ENCODE measurements at places on chromosomes 13 and 19.

GRCh38 chr13:69108486-69108885, 999.1 kb upstream of the ATXN8OS start:
- DNase-seq: no peak

DNA sequence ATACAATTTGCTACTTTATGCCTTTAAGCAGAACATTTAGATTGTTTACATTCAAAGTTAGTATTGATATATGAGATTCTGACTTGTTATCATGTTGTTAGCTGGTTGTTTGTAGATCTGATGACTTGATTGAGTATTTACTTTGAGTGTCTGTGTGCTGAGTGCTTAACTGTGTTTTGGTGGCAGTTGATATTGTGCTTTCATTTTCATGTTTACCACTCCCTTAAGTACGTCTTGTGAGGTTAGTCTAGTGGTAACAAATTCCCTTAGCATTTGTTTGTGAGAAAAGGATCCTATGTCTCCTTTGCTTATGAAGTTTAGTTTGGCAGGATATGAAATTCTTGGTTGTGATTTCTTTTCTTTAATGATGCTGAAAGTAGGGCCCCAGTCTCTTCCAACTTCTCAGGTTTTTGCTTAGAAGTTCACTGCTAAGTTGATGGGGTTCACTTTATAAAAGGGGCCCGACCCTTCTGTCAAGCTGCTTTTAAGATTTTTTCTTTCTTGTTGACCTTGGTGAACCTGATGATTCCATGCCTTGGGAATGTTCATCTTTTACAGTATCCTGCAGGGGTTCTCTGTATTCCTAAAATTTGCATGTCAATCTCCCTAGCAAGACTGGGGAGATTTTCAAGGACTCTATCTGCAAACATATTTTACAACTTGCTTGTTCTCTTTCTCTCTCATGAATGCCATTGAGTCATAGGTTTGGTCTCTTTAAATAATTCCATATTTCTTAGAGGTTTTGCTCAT, 1095.4 kb upstream of the PCDH20 start:
- DNase-seq: no peak

- DNase-seq: no peak
Observed at GRCh38 chr19:19745496-19746285, 12.8 kb upstream of the ZNF14 start.

DNA sequence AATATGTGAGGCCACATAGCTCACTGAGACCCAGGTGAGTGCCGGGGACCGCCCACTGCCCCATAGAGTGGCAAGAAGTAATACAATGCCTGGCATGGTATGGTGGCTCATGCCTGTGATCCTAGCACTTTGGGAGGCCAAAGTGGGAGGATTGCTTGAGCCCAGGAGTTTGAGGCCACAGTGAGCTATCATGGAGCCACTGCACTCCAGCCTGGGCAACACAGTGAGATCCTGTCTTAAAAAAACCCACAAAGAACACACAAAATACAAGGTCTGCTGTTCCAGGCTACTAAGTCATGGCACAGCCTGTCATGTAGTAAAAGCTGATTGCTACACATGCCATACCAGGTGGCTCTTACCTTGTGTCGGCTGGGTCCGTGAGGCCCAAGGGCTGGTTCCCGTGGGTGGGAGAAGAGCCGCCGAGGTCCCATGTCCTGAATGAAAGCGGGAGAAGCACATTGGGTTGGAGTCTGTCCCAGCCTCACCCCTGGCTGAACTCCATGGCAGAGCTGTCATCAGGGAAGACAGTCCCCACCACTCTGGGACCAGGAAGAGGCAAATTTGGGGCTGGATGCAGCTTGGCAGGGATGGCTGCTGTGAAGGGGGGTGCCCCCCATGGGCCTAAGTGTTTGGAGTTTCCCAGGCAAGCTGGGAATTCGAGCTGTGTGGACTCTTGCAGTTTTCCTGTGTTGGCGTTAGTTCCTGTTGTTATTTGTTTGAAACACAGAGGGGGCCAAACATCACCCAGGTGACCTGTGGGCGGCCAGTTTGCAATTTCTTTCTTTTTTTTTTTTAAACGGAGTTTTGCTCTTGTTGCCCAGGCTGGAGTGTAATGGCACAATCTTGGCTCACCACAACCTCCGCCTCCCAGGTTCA, 3.2 kb upstream of the FDX2 start:
- DNase-seq: no peak

DNA sequence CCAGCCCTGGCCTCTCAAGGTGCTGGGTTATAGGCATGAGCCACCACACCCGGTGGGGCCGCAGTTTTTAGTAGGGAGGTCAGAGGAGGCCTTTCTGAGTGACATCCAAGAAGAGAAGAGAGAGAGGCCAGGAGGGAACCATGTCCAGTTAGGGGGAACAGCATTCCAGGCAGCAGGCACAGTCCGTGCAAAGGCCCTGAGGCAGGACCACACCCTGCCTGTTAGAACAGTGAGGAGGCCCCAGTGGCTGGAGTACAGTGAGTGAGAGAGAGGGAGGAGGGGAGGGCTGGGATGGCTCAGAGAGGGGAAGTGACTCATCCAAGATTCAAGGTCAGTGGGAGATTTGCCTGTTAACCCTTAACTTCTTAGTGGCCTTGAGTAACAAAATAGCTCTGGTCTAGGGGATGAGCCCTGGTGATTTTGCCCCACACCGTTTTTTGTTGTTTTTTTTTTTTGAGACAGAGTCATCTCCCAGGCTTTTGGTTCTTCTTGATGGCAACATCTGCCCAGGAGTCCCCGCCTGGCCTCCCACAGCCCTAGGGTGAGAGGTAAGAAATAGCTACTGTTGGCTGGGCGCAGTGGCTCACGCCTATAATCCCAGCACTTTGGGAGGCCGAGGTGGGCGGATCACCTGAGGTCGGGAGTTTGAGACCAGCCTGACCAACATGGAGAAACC, 2.7 kb upstream of the PLIN3 start:
- peak; percentile 75 for DNase-seq

GRCh38 chr13:113645329-113645728, 12.7 kb downstream of the ATP4B start:
- DNase-seq: no peak

DNA sequence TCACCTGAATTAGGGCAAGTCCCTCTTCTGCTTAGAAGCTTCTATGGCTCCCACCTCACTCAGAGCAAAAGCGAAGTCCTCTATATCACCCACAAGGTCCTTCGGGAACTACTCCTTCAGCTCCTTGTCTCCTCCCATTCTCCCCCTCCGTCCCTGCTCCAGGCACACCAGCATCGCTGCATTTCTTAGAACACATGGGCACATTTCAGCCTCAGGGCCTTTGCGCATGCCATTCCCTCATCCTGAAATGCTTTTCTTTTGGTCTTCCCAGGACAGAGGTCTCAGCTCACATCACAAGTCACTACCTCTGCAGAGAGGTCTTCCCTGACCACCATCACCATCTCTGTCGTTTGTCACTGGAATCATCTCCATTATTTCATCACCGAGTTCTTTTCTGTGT, 4.0 kb downstream of the S1PR5 start:
- no peak for DNase-seq

- DNase-seq: no peak
Observed at GRCh38 chr19:39940221-39940833, 5.9 kb upstream of the FCGBP start.

DNA sequence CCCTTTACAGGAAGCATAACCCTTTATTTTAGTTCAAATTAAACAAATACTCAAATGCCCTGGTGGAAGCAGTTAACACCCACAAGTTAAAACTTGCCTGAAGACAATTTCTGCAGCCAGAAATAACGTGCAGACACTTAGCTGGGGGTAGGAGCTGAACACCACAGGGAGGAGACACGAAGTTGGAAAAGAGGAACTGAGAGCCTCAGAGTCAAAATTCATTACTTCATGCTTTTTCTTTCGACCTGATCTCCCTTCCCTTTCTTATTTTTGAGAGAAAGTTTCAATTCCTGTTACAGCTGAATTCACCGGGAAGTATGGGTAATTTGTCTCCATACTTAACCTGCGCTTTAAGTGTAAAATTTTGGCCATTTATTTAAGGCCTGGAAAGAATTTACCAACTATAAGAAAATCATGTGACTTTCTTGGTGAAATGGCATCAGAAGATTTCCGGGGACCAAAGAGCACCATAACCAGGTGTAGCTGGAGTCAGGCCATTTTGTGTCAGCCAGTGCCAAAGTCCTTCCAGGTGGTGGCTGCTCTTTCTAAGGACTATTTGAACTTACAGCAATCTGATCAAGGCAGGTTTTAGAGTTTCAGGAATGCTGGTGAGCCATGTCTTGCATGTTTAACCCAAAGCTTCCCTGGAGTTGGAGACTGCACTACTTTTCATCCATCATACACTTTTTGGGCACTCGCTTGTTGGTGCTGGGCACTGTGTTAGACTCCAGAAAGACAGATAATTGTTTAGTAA, 46.5 kb upstream of the RCBTB2 start:
- no peak for DNase-seq

GRCh38 chr19:43595605-43595998, 332 bp downstream of the IRGQ start:
- DNase-seq: no peak

DNA sequence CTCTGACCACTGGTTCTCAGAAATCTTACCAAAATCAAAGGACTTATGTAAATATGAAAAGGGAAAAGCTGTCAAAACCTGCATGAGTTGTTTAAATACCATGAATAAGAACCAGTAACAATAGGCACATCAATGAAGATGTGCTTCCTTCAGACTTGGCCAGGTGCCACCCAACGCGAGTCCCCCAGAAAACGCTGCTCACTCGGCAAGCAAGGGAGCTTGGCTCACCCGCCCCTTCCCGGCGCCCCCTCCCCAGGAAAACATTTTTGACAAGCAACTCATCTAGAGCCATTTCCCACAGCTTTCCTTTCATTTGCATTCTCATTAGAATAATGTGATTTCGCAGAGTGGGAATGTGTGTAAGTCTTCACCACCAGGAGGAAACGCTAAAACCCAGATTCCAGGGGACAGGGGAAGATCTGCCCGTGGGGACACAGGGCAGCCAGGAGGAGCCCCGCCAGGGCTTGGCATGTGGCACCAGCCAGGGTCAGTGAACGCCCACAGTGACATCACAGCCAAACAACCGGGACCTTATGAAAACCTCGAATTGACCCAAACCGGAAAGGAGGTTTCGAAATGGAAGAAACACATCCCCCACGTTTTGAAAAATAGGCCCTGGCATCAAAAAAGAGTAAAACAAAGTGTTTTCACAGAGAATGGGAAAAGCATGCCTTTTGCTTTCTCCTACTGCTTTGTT, 366.2 kb upstream of the TSHZ3 start:
- no peak for DNase-seq

- DNase-seq: peak; percentile 40
Observed at GRCh38 chr19:377801-378581, 31.0 kb downstream of the C2CD4C start.

GRCh38 chr19:41307090-41307875, 2.7 kb upstream of the CCDC97 start:
- no peak for DNase-seq

GRCh38 chr19:45037393-45038169, 1.3 kb upstream of the CLASRP start:
- DNase-seq: no peak

DNA sequence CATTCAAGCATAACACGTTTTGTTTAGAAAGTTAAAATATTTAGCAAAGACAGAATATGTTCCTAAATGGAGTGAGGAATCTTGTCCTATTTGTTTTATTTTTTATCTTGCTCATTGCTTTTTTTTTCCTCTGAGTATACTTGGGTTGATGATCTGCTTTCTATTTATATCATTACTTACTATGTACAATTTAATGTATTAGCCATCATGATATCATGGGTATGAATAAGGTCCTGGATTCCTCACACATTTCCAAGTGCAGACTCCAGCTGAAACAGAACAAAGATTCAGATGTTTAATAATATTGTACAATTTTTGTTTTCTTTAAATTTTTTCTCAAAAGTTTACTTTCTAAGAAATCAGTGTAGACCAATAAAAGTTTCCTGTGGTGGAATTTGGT, 388.2 kb downstream of the GPC6 start:
- no peak for DNase-seq

Measured in H54 (cell line).